ENCODE measurements at places on chromosomes 11 and 22.
A peak's percentile ranks its signal among the peaks of the same experiment; 100 is the strongest.

GRCh38 chr11:75384438-75385080 is 14.8 kb upstream of the RPS3 start:
- DNase-seq, result peak; percentile 49

DNA sequence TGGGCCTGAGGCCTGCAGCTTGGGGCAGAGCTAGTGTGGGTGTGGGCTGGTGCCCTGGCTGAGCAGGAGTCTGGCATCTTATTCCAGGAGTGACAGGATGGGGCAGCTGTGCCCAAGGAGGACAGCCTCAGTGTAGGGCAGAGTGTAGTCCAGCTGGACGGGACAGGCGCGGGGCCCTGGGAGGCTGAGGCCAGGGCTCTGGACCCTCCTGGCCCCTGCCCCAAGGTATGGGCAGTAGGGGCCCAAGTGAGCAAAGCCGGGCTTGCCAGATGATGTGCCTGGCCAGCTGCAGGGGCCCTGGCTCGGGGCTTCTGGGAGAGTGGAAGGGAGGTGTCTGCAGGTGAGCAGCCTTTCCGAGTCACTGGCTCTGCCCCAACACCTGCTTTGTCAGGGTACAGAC is 1190.9 kb downstream of the BRD1 start:
- no peak for DNase-seq

DNA sequence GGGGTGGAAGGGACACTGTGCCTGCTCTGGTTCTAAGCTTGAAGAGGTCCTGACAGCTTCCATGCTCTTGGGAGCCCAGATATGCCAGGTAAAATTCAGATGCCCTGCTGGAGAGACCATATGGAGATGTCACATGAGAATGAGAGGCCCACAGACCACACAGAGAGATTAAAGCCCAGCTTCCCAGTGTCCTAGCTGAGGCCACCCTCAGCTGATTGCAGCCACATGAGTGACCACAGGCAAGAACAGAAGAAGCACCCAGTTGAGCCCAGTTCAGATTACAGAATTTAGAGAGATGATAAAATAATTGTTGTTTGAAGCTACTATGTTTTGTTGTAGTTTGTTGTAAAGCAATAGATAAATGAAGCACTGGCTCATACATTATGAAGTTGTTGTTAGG is 14.4 kb upstream of the PVALB start:
- DNase-seq, result no peak

DNA sequence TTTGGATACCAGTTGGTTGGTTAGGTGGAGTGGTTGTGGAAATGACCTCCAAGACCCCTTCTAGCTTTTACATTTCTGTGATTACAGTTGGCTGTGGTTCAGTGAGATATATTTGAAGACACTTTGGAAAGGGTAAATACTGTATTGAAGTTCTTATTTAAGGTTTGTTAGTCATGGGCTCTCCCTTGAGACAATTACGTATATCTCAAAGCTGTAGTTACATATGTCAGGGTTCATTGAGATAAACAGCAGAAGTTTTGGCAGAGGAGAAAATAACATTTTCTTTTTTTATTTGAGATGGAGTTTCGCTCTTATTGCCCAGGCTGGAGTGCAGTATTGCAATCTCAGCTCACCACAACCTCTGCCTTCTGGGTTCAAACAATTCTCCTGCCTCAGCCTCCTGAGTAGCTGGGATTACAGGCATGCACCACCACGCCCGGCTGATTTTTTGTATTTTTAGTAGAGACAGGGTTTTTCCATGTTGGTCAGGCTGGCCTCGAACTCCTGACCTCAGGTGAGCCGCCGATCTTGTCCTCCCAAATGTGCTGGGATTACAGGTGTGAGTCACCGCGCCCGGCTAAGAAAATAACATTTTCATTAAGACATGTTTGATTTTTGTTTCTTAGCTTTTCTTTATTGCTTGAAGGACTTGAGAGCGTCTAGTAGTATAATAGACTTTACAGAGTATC is 1.9 kb downstream of the RNF121 start:
- no peak for DNase-seq

- peak; percentile 94 for DNase-seq
Measured at GRCh38 chr11:68890490-68891231, 13.0 kb downstream of the MRPL21 start.

DNA sequence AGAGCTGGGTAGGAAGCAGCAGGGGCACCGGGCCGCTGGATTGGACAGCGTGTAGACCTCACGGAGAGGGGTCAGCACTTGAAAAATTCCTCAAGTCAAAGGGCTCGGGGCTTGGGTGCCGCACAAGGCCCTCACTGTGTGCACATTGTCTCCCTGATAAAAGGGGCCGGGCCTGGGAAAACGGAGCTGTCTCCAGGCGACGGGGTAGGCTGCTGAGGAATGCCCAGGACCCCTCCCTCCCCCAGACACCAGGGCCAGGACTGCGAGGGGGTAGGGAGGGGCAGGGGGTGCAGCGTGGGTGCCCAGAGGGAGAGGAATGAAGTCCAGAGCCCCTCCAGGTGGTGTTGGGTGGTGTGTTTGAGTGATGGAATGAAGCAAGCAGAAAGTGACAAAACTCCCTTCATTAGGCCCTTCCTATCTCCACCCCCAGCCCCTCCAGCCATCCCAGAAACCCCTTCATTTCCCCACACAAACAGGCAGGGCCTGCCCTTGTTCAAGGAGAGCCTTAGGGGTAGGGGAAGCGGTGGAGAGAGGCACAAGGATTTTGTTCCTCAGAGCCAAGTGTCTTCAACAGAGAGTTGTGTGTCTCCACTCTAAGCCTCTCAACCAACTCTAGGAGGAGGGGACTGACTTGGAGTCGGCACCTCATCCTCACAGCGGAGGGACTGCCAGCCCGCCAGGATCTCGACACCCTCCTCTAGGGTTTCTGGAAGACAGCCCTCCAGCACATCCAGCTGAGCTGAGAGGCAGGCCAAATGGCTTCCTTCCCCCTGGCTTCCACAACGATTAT is 63.9 kb downstream of the SYN3 start:
- DNase-seq, result no peak

- no peak for DNase-seq
Measured at GRCh38 chr22:37133304-37134018, 16.3 kb downstream of the IL2RB start.

GRCh38 chr11:3866206-3866605 is 10.7 kb downstream of the STIM1 start:
- no peak for DNase-seq

DNA sequence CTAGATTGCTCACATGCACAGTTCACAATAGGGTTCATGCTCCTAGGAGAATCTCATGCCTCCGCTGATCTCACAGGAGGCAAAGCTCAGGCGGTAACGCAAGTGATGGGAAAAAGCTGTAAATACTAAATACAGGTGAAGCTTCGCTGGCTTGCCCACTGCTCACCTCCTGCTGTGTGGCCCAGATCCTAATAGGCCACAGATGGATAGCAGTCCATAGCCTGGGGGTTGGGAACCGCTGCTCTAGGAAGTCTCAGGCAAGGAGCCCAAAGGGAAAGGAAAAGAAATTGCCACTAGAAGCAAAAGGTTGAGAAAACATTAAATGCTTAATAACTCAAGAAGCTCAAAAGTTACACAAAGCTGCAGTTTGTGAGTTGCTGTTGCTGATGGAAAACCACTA is 3.2 kb upstream of the TRPC6 start:
- DNase-seq, result no peak

DNA sequence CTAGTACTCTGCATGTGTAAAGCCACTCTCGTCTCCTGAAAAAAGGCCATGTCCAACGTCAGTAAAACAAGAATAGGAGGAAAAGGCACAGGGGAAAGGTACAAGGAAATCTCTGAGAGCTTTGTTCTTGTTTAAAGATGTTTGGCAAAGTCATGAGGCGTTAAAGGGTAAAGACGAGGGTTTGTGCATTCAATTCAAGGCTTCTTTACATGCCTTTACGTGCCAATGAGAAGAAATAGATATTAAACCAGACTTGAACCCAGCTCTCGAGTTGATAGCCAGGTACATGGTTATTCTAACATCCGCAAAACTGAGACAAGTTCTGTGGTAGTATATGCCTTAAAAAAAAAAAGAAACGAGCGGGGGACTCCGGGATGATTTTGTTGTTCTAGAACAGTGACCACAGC is 704 bp upstream of the CFL1 start:
- no peak for DNase-seq

- DNase-seq, result no peak
Measured at GRCh38 chr11:119085437-119085847, 761 bp downstream of the HMBS start.

DNA sequence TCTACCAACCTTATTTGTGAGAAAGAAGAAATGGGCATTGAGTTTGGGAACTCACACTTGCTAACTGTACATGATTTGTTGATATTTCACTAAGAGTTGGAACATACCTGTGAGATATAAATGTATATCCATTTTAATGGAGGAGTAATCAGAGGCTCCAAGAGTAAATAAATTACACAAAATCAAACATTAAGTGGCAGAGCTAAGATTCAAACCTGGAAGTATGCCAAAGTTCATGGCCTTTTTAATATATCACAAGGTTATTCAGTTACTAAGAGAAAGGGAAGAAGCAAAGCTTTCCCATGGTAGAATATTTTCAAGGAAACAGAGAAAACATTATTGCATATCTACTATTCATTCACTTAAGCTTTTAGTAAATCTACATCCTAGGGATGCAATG is 1641.1 kb downstream of the FAM181B start:
- no peak for DNase-seq

- no peak for DNase-seq
Measured at GRCh38 chr22:48714231-48714630, 1113.4 kb downstream of the BRD1 start.

DNA sequence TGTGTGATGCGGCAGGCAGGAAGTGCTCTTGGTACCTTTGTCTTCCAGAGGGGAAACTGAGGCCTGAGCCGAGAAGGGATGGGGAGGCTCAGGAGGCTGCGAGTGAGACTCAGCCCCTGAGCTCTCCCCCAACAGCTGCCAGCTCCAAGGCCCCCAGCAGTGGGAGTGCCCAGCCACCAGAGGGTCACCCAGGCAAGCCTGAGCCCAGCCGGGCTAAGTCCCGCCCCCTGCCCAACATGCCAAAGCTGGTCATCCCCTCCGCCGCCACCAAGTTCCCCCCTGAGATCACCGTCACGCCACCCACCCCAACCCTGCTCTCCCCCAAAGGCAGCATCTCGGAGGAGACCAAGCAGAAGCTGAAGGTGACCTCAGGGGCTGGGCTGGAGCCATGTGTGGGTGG is 3.8 kb upstream of the SUSD2 start:
- no peak for DNase-seq

DNA sequence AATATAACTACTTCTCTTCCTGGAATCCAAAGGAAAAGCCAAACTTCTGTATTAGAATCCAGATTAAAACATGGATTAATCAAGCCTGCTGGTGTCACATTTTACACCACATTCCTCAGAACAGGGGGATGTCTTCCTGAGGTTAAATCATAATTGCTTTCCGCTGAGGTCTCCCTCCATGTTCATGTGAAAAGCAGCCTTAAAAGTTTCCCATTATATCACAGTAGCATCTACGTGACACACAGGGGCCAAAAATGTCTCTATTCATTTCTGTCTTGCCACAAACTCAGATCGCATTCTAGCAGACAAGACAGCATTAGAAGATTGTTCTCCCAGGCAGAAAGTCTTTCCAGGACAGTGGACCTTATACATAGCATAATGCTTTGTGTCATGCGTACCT is 788.7 kb downstream of the OPCML start:
- DNase-seq, result peak; percentile 30

DNA sequence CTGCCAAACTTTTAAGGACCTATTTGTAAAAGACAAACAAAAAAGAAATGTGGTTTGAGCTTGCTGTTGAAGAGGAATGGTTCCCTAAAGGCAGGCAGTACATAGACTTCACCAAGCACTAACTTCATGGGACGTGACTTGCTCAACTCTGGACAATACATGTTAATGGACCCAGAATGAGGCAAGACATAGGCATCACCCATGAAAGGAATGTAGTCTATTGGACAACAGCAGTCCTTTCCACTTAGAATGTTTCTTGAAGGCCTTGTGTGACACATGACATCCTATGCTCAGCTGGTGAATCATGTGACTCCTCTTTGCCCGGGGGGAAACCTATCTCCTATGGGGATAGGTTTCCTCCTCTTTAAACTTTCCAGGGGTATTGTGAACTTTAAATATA is 246.4 kb upstream of the BLID start:
- no peak for DNase-seq

- DNase-seq, result peak; percentile 77
Measured at GRCh38 chr11:101866619-101867491, 48.0 kb upstream of the CEP126 start.

DNA sequence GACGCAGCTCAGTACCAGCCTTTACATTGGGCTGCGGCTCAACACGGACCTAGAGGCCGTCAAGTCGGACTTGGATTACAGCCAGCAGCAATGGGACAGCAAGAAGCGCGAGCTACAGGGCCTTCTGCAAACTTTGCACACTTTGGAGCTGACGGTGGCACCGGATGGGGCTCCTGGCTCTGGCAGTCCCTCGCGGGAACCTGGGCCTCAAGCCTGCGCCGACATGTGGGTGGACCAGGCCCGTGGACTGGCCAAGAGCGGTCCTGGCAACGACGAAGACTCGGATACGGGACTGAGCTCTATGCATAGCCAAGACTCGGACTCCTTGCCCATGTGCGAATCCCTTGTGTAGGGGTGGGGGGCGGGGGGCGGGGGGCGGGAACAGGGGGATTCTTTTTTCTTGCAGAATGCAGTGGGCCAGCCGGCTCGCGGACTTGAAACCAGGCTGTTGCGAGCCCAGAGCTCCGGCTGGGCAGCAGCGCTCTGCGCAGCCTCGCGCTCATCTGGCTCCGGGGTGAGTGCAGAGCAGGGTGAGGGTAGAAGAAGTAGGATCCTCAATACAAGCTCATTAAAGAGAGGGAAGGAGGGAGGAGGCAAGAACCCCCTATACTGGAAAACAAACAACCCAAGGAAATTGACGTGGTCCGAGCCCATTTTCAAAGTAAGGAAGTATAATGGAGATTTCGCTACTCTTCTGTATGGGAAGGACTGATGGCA is 1.8 kb downstream of the RASSF10 start:
- no peak for DNase-seq

- no peak for DNase-seq
Measured at GRCh38 chr22:30516731-30517130, 11.2 kb upstream of the SEC14L4 start.

DNA sequence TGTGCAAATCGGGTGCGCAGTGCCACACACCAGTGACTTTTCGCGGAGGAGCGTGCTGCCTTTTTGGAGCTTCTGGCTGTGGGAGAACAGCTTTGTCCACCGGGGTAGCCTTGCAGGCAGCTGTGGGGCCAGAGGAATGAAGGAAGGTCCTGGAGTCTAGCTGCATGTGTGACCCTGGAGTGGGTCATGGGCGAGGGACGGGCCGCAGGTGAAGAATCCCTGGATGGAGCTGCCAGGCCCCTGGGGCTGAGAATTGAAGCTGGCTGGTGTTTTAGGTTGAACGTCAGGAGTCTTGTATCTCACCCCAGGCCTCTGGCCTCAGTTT is 8.6 kb downstream of the CCND1 start:
- no peak for DNase-seq

DNA sequence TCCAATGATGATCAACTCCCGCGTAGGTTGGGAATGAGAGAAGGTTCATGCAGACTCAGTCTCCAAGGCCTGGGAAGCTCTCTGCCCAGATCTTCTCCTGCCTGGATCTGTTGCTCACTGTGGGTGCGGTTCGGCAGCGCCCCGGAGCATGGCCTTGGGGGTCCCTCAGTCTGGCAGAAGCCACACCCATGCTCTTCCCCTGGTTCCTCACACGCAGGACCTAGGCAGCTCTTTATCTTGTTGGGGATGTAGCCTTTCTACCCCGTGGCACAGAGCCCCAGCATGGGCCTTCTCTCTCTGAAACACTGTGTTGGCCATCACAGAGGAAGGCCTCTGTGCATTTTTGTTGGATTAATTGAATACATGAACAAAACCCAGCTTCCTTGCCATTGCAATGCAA is 1461.6 kb downstream of the BRD1 start:
- no peak for DNase-seq

All from fibroblast of skin of right quadriceps (primary cell).